Kidney (tissue), 22 donors: ENCODE measurements at places on chromosomes 3 and 15.

DNA sequence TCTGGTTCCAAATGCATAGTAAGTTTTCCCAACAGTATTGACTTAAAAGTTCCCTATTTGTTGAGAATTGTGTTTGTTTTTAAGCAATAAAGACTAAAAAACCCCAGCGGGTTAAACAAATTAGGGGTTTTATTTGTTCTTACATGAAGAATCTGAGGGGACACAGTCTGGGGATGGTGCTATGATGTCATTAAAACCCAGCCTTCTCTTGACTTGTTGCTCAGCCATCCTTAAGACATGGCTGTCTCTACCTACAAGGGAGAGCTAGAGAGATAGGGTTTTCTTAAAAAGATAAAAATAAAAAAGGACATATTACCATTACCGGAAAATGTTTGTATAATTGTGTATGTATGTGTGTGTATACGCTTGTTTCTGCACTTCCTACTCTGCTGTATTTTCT, 11.7 kb upstream of the ARL14 start:
- DNase-seq, result no peak

DNA sequence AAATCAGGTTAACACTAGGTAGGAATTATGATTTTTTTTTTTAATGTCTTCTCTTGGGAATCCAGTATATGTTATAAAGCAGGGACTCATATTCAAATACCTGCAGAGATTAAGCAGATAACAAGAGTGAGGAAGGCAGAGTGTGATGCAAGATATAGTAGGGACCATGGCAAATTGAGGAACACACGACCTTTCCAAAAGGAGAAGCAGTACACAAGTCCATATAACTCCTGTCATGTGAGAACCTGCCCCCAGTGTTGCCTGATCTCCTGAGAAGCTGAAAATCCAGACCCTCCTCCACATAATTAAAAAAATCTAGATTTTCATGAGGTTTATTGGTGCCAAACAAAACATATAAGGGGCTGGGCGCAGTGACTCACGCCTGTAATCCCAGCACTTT, 3.6 kb downstream of the RFC4 start:
- DNase-seq, result no peak

GRCh38 chr15:92886042-92886537, 14.0 kb upstream of the CHD2 start:
- no peak for DNase-seq

GRCh38 chr3:176650478-176650877, 546.8 kb downstream of the TBL1XR1 start:
- no peak for DNase-seq

- no peak for DNase-seq
Observed at GRCh38 chr3:188321258-188321657, 167.3 kb downstream of the LPP start.

GRCh38 chr15:64634576-64635498, 140.6 kb downstream of the RBPMS2 start:
- peak; percentile 79 for DNase-seq

GRCh38 chr15:39767921-39768320, 14.7 kb downstream of the FSIP1 start:
- DNase-seq, result no peak

DNA sequence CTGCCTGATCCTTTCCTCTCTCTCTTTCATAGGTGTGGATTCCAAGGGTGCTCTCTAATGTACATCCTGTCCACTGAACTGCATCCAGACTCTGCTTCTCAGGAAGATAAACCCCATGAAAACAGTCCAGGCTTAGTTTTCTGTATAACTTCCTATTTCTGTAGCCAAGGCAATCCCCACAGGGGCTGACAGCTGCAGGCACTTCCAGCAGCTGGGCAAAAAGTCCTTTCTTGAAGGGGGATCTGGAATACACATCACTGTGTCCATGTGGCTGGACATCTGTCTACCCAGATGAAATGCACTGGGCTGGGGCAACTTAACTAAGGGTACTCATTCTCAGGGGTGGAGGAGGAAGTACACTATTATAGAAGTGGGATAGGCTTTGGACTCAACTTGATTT, 72.2 kb downstream of the NR1D2 start:
- DNase-seq, result no peak

GRCh38 chr3:41651718-41652117, 310.2 kb downstream of the ULK4 start:
- no peak for DNase-seq

GRCh38 chr3:65343736-65344135, 655.9 kb upstream of the ADAMTS9 start:
- no peak for DNase-seq

GRCh38 chr3:129425619-129426018, 2.8 kb downstream of the EFCAB12 start:
- no peak for DNase-seq

DNA sequence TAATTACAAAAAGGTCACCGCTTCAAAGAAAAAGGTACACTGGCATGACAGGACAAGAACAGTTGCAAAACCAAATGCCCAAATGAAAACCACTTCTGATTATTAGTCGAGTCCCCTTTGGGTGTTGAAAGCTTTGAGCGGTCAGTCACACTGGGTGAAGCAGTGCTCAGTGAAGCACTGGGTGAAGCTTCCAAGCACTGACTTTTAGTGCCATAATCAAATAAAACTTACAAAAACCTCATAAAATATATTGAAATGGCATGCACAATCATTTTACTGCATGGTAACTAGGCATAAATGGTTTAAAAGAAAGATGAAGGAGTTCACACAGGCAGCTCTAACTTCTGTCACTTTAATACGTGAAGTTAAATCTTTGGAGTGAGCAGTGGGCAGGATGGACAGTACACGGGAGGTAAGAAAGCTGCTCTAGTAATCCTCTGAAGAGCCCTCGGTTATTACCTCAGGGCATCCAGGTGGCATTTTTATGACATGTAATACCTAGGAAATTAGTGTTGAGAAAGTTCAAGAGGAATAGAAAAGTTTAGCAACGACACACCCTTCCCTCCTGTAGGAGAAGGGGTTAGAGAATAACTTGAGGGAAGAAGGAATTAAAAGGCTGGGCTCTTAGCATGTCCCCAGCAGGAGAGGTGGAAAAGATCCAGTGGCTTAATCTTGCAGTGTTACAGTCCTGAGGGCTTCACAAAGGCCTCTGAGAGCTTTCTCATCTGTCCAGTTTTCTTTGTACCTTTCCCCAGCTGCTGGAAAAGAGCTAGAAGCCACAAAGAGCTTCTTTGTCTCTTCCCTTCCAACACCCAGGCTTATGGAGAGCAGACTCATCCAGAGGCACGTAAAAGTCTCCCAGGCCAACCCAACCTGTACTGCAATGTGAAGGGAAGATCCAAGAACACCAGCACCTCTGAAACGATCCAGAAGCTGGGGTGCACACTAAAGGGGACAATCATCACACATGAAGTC, 64.9 kb upstream of the MYO5C start:
- no peak for DNase-seq

DNA sequence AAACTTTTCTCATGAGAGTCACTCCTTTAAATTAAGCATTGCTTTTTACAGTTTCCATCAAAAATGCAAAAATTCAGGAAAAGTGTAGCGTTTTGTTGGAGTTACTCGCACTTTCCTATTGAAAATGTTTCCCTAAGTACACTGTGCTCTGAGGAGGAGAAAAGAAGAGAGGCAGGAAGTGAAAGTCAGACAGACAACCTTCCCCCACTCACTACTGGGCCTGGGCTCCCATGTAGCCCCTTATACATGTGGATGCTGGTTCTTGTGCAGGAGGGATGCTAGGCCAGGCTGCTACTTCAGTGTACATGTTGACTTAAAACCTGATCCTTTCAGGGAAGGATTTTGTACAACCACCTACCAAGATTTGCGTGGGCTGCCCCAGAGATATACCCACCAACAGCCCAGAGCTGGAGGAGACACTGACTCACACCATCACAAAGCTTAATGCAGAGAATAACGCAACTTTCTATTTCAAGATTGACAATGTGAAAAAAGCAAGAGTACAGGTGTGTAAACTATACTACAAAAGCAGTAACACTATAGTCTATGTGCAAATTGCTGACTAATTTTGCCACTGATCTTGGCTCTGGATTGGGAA, 15.1 kb downstream of the KNG1 start:
- DNase-seq, result no peak

DNA sequence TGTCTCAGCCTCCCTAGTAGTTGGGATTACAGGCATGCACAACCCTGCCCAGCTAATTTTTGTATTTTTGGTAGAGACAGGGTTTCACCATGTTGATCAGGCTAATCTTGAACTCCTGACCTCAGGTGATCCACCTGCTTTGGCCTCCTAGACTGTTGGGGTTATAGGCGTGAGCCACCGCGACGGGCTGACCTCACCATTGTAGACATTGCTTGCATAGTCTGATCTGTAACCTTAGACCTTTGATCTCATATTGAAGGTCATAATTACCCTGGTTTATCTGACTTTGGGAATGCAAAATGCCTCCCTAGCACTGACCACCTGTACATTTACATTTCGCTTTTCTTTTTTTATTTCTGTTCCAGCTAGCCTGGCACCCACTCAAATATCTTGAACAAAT, 31.2 kb downstream of the ADGRG7 start:
- no peak for DNase-seq
